Stromal cell of bone marrow (primary cell): ENCODE measurements at places on chromosomes 13 and 19.

DNA sequence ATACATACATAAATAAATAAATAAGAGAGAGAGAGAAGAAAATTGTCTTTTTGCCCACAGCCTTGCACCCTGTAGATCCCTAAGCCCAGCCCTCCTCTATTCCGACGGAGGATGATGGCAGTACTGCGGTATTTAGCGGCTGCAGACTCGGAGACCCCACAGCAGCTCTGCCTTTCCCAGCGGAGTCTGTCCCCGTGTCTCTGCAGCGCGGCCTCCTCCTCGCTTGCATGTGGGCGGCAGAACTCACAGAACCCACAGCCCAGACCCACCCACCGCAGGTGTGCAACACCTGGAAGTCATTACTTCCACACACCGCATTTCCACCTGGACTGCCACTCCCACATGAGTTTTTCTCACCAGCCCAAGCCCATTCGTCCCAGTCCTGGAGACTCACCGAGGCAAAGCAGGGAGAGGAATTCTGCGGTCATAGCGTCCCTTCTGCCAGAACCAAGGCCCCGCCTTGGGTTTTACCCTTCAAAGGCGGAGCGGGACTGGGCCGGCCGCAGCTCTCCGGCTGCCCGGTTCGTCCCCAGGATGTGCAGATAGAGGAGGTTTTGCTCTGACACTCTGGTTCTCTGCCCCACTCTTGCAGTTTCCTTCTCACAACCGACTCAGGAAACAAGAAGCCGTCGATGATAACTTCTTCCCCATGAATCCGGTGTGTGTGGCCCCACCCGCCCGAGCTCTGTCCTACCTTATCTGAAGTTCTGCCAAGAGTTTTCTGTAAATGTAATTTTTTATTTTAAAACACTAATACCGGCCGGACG lies at the start of gene VSTM1:
Gene VSTM1 (minus strand): TSS at position 548 of the 767 bp plus-strand sequence. CDS start 120 bp downstream, at position 428.
- no peak for DNase-seq

DNA sequence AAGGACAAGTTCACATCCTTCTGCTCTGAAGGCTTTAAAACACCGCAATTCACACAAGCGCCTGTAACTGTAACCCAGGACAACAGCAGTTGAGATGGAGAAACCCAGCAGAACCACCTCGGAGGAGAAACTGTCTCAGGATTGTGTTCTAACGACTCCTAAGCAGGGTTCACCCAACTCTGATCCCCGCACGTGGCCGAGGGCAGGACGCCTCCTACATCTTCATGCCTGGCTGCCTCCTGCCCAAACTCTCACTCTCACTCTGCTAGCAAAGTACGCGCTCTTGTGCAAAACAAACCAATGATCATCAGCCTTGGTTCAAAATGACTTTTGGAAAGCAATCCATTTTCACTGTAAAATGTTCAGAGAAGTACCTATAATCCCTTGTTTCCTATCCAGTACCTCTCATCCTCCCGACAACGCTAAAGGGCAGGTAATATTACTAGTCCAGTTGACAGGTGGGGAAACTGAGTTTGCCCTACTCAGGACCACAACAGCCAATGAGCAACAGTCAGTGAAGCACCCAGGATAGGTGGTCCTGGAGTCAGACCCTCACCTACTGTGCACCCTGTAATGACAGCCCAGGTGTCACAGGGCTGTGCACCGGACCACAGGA lies 25.6 kb downstream of the EPS15L1 start:
- DNase-seq, result no peak

DNA sequence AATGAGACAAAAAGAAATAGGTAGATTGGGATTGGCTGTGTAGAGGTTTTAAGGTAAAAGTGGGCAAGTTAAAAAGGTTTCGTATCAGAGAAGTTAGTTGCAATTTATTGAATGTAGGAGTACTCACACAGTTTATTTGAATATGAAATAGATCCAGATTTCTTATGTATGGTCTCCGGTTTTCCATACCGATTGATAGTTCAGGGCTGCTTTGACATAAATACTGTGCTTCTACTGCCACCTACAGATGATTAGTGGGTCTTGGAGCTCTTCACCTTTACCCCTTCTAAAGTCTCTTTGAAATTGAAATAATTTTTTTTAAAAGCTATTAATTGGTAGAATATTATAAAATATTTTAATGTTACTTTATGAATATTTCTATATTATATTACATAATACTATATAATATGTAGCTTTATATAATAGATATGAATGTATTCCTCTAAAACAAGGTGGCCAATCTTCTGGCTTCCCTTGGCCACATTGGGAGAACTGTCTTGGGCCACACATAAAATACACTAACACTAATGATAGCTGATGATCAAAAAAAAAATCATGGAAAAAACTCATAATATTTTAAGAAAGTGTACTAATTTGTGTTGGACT lies 7.7 kb upstream of the GPR18 start:
- DNase-seq, result peak; percentile 31

GRCh38 chr13:103351035-103351828 lies 285.0 kb upstream of the SLC10A2 start:
- peak; percentile 12 for DNase-seq

GRCh38 chr13:40272776-40273139 lies 393.7 kb downstream of the FOXO1 start:
- DNase-seq, result no peak

- no peak for DNase-seq
Observed at GRCh38 chr13:81916461-81916860, 1575.5 kb upstream of the SPRY2 start.

DNA sequence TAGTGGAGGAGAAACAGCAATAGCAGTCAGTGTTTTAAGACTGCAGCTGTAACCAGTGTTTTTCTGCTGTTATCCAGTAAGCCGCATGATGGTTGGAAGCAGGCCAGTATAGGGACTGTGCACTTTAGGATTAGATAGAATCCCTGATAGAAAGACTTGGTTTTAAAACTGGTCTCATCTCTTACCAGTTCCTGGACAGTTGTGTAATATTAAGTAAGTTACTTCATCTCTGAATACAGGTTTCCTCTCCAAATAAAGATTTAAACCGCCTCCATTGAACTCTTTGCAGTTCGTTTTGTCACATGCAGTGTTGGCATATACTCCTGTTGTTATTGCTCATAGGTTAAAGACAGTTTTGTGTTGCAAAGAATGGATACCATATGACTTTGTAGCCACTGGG lies 25.6 kb downstream of the URI1 start:
- DNase-seq, result no peak

GRCh38 chr13:32446220-32446619 lies 18.3 kb upstream of the N4BP2L1 start:
- DNase-seq, result no peak

- no peak for DNase-seq
Observed at GRCh38 chr13:109565877-109566276, 220.5 kb downstream of the IRS2 start.

DNA sequence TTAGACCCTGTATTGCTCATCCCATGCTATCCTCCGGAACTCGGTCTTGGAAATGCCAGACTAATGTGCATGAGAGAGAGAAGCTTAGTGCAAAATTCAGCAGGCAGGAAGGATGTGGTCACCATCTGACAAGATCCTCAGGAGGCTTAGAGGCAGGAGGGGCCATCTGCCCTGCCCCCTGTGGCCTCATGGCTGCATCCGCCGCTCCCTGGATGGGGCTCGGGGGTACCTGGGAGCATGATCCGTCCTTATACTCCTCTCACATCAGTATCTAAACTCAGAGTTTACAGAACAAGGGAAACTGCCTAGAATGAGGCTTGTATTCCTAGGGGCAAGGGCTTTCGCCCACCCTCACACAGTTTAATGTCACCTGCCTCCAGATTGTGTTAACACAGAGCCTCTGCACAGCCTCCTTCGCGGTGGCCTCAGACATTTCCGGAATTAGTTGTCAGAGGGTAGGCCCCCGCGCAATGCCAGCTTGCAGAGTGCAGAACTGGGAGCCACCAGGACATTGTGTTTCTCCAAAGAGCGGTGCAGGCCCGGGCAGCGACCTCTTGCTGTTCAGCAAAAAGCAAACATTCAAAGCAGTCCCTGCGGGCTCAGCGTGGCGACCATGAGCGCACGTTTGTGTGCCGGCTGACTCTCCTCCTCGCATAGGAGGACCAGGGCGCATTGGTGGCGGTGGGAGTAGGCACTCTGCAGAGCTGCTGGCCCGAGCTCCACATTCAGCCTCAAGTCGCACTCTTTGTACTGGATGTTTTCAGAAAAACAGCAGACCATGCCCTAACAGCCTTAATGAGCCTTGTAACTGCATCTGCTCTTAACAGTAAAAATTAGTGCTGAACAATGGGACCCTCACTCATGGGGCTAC lies 39.1 kb downstream of the GPR12 start:
- DNase-seq, result no peak

GRCh38 chr13:30395192-30396158 lies 26.8 kb upstream of the UBE2L5 start:
- peak; percentile 89 for DNase-seq

GRCh38 chr19:46907880-46908279 lies 47.1 kb downstream of the ARHGAP35 start:
- no peak for DNase-seq

DNA sequence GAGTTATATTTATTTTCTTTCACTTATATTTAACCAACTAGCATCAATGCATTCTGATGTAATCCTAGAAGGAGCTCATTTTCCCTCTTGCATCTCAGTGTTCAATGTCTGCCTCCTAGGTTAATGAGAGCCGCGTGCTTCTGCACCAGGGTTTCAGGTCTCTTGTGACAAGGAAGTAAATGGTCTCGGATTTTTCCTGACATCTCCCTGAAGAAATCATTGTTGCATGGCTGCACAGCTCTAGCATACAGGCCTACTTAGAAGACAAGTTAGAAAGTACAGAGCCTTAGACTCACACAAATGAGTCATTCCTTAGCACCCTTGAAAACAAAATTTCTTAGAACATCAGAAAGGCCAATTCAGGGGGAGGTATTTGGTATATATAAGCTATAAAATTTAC lies 57.2 kb upstream of the KLF12 start:
- DNase-seq, result no peak

DNA sequence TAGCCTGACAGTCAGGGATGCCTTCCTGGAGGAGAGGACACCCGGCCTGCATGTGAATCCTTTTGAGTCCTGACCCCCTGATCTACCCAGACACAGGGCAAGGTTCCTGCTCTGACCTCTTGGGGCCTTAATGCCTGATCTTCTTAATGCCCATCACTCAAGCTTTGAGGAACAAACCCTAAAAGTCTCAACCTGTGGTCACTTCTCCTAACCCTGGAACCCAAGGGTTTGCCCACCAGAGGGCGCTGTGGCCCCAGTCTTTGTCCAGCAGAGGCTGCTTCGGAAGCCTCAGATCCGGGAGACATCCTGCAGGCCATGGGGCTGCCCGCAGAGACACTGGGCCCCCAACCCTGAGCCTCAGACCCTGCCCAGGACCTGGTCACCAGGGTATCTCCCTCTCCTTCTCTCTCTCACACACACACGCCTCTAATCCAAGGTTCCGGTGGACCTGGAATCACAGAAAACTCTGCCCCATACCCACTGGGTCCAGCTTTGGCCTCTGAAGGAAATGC lies 9.8 kb upstream of the DPF1 start:
- peak; percentile 37 for DNase-seq

DNA sequence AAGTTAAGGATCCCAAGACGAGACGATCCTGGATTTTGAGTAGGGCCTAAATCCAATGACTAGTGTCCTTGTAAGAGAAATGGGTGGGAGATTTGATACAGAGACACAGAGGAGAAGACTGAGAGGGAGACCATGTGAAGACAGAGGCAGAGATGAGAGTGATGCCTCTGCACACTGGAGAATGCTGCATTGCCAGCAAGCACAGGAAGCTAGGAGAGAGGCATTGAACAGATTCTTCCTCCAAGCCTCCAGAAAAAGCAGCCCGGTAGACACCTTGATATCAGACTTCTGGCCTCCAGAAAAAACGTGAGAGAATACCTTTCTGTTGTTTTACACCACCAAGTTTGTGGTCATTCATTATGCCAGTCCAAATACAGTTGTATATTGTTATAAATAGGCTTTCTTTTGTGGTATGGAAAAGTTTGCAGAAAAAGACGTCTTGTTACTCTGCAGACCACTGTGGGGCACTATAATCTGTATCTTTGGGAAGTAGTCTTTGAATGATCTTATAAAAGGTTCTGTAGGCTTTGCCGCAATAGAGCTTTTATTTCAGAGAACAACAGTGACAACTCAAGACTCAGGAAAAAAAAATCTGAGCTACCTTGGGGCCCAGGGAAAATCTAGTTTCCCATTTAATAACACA lies 17.9 kb upstream of the RFC3 start:
- peak; percentile 20 for DNase-seq

GRCh38 chr19:13160557-13160956 lies 10.3 kb downstream of the IER2 start:
- DNase-seq, result no peak

GRCh38 chr13:64428196-64428595 lies 2801.9 kb downstream of the PCDH9 start:
- DNase-seq, result peak; percentile 26

GRCh38 chr13:27005976-27006518 lies 165.6 kb downstream of the USP12 start:
- DNase-seq, result no peak

DNA sequence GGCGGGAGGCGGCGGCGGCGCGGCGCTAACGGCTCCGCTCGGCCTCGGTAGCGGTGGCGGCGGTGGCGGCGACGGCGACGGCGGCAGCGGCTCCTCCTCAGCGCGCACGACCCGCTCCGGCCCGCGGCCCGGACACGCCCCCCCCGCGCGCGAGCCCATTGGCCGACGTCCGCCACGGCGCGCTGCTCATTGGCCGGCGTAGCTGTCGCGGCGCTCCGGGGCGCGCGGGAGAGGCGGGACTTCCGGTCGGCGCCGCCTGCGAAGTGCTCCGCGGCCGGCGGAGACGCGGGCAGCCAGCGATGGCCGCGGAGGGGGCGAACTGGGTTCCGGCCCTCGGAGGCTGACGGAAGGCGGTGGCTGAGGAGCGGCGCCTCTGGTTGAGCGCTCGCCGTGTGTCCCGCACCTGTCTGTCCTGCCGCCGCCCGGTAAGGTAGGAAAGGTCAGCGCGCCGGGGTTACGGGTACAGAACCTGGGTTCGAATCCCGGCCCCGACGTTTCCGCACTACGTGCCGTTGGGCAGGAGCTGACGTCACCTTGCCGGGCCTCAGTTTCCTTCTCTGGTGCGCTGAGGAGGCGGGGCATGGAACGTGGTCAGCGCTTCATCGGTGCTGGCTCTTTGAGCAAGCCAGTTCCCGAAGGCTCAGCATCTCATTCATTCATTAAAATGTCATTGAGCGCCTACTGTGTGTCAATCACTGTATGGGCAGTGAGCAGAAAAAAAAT lies at the start of gene ELAVL1:
Gene ELAVL1 (minus strand): TSS at position 108 of the 723 bp plus-strand sequence. CDS start 13,826 bp downstream, outside the sequence.
- DNase-seq, result peak; percentile 77

DNA sequence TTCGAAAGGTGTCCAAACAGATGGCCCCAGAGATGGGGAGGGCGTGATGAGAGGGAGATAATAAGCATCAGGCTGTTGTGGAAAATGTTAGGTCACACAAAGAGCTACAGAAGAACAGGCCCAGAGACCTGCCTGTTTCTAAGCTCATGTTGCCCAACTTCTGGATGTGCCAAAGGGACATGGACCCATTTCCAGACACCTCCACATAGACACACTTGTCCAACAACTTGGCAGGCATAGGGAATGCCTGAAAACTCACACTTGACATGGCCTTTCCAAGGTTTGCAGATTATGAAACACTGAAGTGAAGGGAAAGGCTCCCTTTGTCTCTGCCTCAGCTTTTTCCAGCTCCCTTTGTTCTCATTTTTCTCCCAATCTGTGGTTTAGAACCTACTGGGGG lies 43.5 kb upstream of the CYP2B6 start:
- no peak for DNase-seq

GRCh38 chr13:43529796-43530195 lies 257.0 kb downstream of the ENOX1 start:
- DNase-seq, result no peak

GRCh38 chr13:40017662-40018262 lies 362.3 kb downstream of the COG6 start:
- DNase-seq, result no peak
